A673 (cell line): ENCODE measurements at places on chromosomes 3 and 15. TPM values are rescaled to one million over a fixed set of nuclear protein-coding genes. Genes with fewer than 3 reads are reported as not detected.

RPL32 gene
- total RNA-seq: 1,684 and 1,701 TPM in 2 replicates

GRCh38 chr3:24420224-24420623 is 74.4 kb downstream of the THRB start:
- H3K27ac ChIP-seq: no peak overlapping the region
- no peaks in the 10 kb centered on the region for H3K27me3 ChIP-seq
- no peaks in the 10 kb centered on the region for H3K36me3 ChIP-seq
- H3K4me3 ChIP-seq: no peak overlapping the region

- H3K36me3 ChIP-seq: no peaks in the 10 kb centered on the region
- H3K4me1 ChIP-seq: no peaks in the 10 kb centered on the region
- DNase-seq: no peak
- no peak overlapping the region for H3K27ac ChIP-seq
- H3K27me3 ChIP-seq: no peaks in the 10 kb centered on the region
- no peak overlapping the region for H3K4me3 ChIP-seq
These were observed 168.2 kb downstream of the CLSTN2 start for GRCh38 chr3:140103166-140103565.

GRCh38 chr3:170154084-170154483 is 27.4 kb downstream of the PHC3 start:
- H3K27me3 ChIP-seq: no peaks in the 10 kb centered on the region
- no peak overlapping the region for H3K4me3 ChIP-seq
- DNase-seq: no peak
- H3K27ac ChIP-seq: no peak overlapping the region
- H3K4me1 ChIP-seq: no peaks in the 10 kb centered on the region
- peaks cover 6% of the 10 kb centered on the region for H3K36me3 ChIP-seq

DNA sequence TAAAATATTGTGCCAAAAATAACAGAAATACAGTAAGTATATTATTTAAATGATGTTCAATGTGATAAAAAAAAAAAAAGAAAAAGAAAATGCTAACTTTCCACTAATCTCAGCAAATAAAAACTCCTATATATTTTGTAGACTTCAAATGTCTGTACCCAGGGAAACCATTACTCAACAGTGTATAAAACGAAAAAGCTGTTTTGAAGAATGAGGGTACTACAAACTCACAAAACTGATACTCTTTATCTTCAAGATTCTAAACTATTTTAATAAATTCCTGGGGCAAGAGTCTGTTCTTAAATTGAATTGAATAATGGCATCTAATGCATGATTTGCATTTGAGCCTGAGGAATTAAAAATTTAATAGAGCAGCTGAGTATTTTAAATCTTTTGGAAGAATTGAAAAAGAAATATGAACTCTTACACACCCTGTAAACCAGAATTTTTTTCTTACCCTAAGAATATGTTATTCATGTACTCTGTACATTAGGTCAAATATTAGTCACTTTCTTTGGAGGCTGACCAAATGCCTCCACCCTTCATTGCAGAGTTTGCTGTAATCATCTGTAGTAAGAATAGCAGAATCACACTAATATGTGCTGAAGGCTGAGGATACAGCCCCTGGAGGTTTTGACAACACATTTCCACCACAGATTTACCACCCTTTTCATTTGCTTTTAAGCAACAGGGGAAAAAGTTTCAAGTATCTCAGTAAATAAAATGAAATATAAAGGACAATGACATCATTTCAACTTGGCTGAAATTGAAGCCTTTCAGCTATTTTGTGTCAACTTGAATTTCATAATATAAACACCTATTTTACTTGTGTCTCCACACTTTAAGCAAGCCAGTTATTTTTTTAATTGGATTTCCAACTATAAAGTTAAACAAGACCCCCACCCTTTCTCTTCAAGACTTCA is 79.7 kb downstream of the FBN1 start:
- DNase-seq: no peak
- no peaks in the 10 kb centered on the region for H3K27me3 ChIP-seq
- H3K36me3 ChIP-seq: no peaks in the 10 kb centered on the region
- no peak overlapping the region for H3K4me3 ChIP-seq

DNA sequence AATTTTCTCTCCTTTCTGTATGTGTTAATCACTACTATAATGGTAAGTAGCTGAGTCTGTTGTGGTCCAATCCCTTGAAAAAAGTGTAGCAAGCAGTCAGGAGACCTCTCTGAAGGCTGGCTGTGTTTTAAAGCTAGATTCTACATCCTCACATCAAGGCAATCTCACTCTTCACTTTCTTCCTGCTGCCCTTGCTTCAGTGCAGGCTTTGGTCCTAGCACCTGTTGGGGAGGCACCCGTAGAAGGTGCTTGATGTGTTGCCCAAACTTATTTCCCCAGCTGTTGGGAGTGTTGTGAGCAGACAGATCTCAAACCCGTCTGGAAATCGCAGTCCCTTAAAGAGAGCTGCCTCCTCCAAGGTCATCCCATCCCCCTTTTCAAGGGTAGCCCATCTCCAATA is 8.6 kb downstream of the FRMD4B start:
- no peak overlapping the region for H3K27ac ChIP-seq
- DNase-seq: no peak
- no peaks in the 10 kb centered on the region for H3K36me3 ChIP-seq
- H3K4me1 ChIP-seq: no peaks in the 10 kb centered on the region

GRCh38 chr3:13062647-13063046 is 10.6 kb downstream of the IQSEC1 start:
- no peaks in the 10 kb centered on the region for H3K36me3 ChIP-seq
- H3K27me3 ChIP-seq: no peaks in the 10 kb centered on the region
- no peak for DNase-seq
- H3K4me1 ChIP-seq: no peaks in the 10 kb centered on the region
- no peak overlapping the region for H3K4me3 ChIP-seq

DNA sequence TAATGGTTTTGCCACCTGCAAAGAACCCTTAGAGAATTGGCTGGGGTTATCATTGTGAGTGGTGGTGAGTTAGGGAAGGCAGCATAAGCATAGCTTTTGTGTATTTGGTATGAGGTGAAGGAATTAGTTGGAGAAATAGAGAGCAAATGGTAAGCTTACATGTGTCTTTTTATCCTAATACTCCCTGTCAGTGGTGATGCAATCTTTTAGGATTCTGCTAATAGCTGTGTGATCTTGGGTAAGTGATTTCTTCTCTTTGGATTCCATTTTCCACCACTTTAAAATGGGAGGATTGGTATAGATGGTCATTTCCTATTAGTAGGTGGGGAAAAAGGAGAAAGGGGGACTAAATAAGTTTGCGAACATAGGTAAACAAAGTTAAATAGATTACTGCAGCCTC is 30.9 kb downstream of the PIAS1 start:
- no peaks in the 10 kb centered on the region for H3K27me3 ChIP-seq
- peaks cover 3% of the 10 kb centered on the region for H3K36me3 ChIP-seq
- H3K4me3 ChIP-seq: no peak overlapping the region
- H3K4me1 ChIP-seq: peaks cover 39% of the 10 kb centered on the region
- H3K27ac ChIP-seq: no peak overlapping the region
